ENCODE measurements at places on chromosomes 2 and 18.

DNA sequence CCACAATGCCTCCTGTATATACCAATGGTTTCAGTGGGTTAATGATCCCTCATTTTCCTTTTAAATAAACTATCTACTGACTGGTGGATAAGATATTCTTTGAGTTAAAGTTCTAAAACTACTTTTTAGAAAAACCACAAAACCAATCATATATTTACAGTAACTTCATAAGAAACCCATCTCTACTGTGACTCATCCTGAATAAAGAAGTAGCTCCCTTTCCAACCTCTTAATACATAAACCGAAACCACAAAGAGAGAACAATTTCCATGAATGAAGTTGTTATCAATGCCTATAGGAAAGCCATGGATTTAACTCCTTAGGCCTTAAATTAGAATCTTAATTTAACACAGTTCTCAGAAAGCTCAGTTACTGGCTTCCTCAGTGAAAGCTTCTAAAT, 227.0 kb upstream of the SMAD7 start:
- no peak for DNase-seq

- DNase-seq = no peak
Measured at GRCh38 chr2:128315829-128316776, 2.6 kb downstream of the HS6ST1 start.

DNA sequence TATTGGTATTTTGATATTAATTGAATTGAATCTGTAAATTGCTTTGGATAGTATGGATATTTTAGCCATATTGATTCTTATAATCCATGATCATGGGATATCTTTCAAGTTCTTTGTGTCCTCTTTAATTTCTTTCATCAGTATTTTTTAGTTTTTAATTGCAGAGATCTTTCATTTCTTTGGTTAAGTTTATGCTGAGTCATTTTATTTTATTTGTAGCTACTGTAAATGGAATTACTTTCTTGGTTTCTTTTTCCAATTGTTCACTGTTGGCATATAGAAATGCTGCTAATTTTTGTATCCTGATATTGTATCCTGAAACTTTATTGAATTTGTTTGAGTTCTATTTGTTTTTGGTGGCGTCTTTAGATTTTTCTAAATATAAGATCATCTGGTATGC, 79.5 kb upstream of the DSEL start:
- no peak for DNase-seq

- DNase-seq = peak; percentile 73
Measured at GRCh38 chr2:54522624-54523281, 66.6 kb downstream of the SPTBN1 start.

GRCh38 chr2:20913491-20913890, 90.6 kb upstream of the LDAH start:
- no peak for DNase-seq

DNA sequence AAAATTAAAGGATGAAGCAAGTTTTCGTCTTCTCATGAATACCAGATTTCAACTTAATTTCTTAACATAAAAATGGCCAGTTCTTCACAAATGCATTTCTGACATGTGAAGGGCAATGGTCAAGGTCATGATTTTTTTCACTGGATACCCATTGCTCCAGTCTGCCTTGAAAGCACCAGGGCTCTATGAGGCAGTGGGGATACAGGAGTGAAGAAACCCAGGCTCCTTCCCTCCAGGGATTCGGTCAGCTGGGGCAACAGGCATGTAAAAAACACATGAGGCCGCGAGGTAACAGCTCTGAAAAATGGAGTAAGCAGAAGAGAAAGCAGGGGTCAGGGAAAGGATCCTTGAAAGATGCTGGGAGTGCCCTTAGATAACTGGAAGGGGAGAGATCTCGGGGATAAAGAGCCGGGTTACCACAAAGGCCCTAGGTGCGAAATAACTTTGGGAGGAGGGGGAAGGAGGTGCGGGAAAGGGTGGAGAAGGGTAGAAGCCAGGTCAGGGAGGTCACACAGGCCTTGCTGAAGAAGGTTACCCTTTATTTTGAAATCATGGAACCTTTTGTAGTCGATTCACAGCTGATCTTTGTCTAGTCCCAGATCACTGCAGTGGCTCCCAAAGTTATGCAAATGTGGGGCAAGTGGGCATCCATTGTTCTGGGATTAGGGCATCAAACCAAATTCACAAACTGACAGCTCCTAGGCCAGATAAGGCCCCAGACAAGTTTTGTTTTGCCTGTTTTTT, 5.2 kb upstream of the SPRED2 start:
- DNase-seq = peak; percentile 90

DNA sequence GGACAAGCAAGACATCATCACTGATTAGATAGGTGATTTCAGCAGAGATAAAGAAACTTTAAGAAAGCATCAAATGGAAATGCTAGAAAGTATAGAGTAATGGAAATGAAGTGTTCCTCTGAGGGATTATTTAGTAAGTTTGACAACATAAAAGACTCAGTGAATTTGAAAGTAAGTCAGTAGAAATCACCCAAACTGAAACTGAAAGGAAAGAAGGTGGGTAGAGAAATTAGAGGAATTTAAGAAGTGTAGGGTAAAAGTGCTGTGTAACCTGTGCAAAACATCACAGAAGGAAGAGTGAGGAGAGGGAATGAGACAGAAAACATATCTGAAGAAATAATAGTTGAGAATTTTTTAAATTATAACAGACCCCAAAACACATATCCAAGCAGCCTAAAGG, 343.1 kb downstream of the CBLN2 start:
- DNase-seq = no peak

- DNase-seq = no peak
Measured at GRCh38 chr2:23556929-23557328, 171.9 kb downstream of the KLHL29 start.

DNA sequence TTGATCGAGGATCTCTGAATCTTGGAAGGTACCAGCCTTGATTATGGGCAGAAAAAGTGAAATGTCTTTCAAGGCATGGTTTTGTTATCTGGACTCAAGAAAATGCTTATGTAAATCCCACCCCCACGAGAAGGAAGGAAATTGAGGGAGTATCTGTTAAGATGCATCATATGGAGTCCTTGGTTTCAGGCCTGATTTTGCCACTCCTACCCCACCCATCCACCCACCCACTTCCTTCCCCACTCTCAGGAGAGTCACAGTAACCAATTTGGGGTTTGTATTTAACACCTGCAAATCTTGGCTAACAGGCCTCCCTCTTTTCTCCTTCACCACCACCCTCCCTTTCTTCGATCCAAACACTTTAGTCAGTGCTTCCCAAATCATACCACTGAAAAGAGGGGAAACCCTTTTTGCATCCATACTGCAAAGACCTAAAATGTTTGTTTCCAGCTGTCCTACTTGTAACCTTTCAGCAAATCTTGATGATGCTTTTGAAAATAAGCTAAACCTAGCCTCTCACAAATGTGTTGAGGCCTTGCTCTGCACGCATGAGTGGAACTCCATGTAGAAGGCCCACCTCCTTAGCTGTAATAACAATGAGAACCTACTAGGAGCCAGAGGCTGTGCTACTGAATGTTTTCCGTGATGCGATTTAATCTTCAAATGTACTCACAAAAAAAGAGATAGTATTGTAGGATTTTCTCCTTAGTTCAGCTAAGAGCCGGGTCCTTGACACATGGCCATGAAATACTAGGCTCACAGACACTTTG, 34.8 kb downstream of the POU3F3 start:
- DNase-seq = no peak

- no peak for DNase-seq
Measured at GRCh38 chr18:35525795-35526494, 28.2 kb upstream of the INO80C start.

All from neural progenitor cell (in vitro differentiated cells).